ENCODE measurements at places on chromosomes 11 and 22.

DNA sequence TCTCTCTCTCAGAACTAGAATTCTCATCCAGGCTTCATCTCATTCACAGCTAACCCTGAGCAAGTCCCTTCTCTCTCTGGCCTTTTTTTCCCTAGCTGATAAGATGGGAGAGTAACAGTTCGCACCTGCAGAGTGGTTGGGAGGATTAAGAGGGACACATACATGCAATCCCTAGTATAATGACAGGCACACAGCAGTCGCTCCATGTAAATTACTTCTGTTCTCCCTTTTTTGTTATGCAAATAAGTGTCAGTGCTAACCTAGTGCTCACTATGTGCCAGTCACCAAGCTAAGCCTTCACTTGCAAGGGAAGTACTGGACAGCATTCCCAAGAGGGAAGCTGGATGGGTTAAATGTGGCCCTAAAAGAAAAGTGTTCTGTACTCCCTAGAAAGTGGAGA, 63.4 kb downstream of the TENM4 start:
- no peak for DNase-seq

DNA sequence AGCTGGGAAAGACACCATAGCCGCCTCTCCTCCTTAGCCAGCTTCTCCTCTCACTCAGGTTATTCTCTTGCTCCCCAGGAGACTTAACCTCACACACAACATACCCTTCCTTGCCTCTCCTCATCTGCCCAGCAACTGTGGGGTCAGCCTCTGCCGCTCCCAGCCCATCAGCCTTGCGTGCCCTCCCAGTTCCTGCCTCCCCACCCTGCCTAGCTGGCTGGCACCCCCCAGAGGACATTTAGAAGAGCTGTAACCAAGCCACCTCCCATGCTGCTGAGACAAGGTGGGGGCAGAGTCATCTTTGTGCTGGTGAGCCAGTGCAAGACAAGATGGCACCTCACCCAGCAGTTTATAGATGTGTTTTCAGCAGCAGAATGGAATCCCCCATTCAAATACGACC, 38.2 kb downstream of the TOM1 start:
- DNase-seq: no peak

- DNase-seq: no peak
Measured at GRCh38 chr11:130588471-130588870, 140.0 kb downstream of the ADAMTS15 start.

DNA sequence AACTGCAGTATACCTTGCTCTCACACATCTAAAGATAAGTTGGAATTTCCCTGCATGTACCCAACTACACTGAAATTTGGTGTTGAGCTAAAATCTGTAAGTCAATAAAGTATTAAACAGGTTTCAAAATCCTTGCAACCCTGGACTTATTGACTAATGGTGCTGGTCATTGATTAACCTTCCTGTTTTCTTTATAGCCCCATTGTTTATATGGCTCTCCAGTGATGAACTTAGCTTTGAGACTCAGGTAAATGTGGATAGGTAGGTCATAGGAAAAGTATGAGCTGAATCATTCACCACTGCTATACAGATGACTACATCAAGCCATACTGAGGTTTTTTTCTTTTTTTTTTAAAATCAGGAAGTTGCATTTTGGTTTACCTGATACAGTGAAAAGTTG, 132.7 kb downstream of the FAT3 start:
- DNase-seq: no peak

GRCh38 chr22:23762842-23763578, at the start of gene C22orf15:
TSS of gene C22orf15 (plus strand) at chr22:23762990. CDS start at chr22:23763307, 317 bp downstream.
- DNase-seq: no peak

GRCh38 chr22:44393066-44393465, 80.3 kb upstream of the SHISAL1 start:
- DNase-seq: no peak

- DNase-seq: no peak
Measured at GRCh38 chr11:72238040-72238450, 5.9 kb downstream of the PHOX2A start.

- DNase-seq: no peak
Measured at GRCh38 chr11:56849852-56850251, 101.4 kb upstream of the OR9G4 start.

- DNase-seq: no peak
Measured at GRCh38 chr11:93570759-93571413, 27.7 kb upstream of the SMCO4 start.

DNA sequence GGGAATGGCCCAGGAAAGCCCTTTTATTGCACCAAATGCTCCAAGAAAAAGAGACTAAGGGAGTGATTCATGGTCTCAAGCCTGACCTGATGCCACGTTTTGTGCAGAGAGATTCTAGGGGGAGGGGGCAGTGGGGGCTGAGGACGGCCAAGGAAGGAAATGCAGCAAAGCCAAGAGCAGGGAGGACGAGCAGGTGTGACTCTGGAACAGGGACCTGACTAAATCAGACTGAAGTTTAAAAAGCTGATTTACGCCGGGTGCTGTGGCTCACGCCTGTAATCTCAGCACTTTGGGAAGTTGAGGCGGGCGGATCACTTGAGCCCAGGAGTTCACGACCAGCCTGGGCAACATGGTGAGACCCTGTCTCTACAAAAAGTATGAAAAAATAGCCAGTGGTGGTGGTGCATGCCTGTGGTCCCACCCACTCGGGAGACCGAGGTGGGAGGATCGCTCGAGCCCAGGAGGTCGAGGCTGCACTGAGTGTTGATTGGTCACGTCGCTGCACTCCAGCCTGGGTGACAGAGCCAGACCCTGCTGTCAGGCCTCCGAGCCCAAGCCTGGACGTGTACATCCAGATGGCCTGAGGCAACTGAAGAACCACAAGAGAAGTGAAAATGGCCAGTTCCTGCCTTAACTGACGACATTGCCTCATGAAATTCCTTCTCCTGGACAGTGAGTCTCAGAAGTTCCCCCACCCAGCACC, 10.8 kb upstream of the IFITM3 start:
- no peak for DNase-seq

GRCh38 chr22:32421484-32421883, 9.4 kb upstream of the RTCB start:
- DNase-seq: no peak

DNA sequence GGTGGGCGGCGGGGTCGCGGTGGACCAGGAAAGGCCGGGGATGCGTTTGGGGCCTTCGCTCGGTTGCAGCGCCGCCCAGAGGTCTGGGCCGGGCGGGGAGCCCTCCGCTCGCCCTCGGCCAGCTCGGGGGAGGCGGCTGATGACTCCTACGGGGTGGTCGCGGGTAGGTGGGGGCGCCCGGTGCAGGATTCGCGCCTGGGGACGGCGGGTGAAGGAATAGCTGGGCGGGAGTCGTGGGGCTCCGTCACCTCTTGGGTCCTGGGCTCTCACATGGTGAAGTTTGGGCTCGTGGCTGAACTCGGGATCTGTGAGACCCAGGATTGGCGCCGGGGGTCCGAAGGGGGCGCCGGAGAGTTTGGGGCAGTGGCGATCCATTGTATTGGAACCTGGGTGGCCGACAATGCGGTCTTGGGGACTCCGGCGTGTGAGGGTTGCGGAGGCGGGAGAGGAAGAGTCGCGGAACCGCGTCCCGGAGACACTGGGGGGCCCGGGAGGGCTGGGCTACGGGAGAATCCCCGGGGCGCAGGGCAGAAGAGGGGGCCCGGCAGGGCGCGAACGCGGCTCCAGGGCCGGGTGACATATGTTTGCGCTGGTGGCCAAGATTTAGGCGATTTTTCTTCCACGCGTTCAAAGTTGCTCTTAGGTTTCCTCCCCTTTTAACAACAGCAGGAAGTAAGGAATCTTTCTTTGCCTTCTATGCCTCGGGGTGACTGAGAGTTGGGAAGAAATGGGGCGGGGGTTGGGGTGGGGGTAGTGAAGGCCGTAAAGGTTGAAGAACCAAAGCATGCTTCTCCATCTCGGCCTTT, 935 bp downstream of the QSER1 start:
- DNase-seq: no peak

DNA sequence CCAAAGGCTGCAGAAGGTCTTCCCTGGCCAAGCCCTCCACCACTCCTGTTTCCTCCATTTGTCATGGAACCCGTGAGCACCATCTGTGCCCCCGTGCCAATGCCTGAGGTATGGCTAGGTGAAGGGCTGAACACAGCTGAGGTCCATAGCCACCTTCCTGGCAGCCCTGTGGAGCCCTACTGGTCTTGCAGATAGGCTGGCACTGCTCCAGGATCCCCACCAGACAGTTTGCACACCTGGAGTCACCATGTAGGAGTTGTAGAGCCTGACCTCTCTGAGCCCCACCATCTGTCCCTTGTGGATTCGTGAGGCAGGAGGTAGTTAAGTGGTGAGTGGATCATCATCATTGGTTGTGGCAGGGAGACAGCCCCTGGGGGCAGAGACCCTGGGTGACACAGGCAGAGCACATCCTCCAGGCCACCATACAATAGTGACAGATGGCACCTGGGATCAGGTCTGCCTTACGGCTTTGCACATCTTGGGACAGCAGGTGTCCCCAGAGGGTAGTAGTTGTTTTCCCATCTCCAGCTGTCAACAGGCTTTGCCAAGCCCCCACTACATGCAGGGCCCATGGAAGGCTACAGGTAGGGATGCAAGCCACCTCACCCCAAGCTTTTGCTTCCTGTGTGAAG, 52.5 kb upstream of the SUSD2 start:
- no peak for DNase-seq

GRCh38 chr22:21771631-21771976, 36.0 kb upstream of the YPEL1 start:
- DNase-seq: no peak

- no peak for DNase-seq
Measured at GRCh38 chr11:47499161-47499560, 50.2 kb upstream of the RAPSN start.

DNA sequence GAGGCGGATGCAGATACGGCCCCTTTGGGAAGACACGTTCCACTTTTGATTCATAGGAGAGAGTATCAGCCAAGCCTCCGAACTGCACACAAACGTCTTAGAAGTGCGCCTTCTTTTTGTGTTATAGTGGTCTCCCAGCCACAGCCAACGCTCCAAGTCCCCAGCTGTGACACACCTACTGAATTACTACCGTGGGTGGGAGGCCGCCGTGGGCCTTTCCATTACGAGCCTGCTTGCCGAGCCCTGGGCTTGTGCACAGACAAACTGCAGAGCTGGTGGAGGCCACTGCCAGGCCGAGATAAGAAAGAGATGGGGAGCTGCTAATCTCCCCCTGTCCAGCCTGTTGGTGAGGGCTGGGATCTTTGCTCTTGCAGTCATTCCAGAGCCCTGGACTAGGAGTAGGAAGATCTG, 761 bp downstream of the HMBS start:
- no peak for DNase-seq

GRCh38 chr11:91115116-91115515, 892.3 kb upstream of the CHORDC1 start:
- DNase-seq: no peak

DNA sequence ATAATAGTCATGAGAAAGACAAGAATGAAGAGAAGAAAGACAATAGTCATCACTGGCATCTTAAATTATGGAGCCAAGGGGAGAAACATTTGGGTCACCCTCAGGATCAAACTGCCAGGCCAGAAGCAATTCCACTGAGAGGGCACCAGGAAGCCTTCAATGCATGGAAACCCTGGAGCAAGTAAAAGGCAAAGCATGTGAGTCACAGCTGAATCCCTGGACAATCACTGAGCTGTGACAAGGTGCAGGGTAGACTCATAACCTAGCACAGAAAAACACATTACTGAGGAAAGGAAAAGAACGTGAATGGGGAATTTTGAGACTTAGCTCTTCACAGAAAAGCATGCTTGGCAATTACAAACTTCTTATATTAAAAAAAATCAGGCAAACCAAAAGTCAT, 1.6 kb downstream of the KCNJ1 start:
- DNase-seq: no peak

GRCh38 chr22:30863081-30863833, 105.3 kb downstream of the MORC2 start:
- DNase-seq: no peak

GRCh38 chr11:46242041-46242951, 35.2 kb upstream of the CREB3L1 start:
- no peak for DNase-seq

- no peak for DNase-seq
Measured at GRCh38 chr11:20477418-20478090, 90.0 kb downstream of the PRMT3 start.

DNA sequence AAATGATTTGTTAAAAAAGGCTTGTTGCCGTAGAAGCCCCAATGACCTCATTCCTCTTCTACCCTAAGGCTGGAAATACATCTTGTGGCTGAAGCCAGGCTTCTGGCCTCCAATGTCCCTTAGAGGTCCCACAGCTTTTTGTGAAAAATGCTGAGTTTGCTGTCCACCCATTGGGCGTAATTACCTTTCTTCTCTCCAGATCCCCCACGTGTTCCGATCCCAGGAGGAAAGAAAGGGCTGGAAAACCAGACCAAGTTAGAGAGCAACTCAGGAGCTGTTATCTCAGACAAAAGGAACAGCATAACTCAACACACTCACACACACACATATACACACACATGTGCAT, 154.2 kb downstream of the MIAT start:
- DNase-seq: no peak

DNA sequence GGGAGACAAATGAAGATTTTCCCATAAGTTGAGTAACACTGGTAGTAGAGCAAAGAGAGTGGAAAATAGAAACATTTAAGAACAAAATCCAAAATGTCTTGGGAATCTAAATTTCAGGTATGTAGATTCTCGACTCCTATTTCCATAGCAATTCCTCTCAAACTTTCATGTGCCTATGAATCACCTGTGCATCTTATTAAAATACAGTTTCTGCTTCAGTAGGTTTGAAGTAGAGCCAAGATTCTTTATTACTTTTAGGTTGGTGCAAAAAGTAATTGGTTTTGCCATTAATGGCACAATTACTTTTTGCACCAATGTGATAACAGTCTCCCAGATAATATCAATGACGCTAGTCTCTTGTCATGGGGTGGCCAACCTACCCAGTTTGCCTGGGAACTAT, 115.3 kb upstream of the SLC5A12 start:
- DNase-seq: no peak

DNA sequence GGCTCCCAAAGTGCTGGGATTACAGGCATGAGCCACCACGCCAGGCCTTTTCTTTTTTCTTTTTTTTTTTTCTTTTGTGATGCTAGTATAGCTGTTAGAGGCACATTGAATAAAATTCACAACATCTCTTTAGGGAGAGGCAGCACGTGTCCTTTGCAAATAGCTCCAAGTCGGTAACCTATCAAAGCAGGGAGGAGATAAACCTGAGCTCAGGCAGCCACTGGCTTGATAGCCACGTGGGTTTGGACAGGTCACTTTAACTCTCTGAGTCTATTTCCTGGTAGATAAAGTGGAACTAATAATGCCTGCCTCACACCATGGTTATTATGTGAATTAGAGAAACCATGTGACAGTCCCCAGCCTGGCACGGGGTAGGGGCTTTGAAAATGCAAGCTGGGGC, 43.1 kb upstream of the ATXN10 start:
- no peak for DNase-seq

- DNase-seq: no peak
Measured at GRCh38 chr11:62752994-62753735, 795 bp downstream of the ZBTB3 start.
